Amniotic stem cell (primary cell): ENCODE measurements at places on chromosomes 11 and 22.

GRCh38 chr11:113238721-113239120 lies 75.7 kb upstream of the TTC12 start:
- DNase-seq, result no peak

DNA sequence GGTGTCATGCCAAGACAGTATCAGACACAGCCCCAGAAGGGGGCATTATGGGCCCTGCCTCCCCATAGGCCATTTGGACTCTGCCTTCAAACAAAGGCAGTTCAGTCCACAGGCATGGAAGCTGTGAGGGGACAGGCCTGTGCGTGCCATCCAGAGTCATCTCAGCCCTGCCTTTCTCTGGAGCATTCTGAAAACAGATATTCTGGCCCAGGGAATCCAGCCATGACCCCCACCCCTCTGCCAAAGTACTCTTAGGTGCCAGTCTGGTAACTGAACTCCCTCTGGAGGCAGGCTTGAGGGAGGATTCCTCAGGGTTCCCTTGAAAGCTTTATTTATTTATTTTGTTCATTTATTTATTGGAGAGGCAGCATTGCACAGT lies 14.6 kb downstream of the IL10RA start:
- DNase-seq, result no peak

- DNase-seq, result peak; percentile 52
Measured at GRCh38 chr11:66112601-66113499, 42.8 kb downstream of the PACS1 start.

DNA sequence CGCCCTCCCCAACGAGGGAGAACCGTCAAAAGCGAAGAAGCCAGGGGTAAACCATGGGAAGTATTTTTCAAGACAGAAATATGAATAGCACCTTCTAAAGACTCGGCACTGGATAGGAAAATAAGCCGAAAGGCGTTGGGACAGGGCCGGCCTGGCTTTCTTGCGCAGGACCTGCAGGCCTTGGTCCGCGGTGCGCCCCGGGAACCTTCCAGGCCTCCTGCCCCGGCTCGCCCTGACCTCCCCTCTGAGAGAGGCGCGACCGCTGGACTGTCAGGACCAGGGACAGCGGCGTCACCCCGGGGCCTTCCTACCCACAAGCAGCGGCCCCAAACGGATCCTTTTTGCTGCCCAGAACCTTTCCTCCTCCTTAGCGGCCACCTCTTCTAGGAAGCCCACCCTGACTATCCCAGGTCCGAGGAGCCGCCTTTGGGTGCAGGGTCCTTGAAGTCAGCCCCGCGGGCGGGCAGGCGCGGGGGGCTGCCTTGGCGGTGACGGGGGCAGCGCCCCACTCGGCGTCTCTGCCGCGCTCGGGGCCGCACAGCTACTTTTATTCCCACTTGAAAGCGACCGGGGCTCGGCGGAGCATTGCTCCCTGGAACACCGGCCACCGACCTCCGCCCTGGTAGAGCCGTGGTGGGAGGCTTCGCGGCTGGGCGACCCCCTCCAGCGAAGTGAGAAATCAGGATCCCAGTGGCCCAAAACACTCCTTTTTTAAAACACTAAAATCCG lies 650 bp upstream of the MAPK11 start:
- peak; percentile 43 for DNase-seq

DNA sequence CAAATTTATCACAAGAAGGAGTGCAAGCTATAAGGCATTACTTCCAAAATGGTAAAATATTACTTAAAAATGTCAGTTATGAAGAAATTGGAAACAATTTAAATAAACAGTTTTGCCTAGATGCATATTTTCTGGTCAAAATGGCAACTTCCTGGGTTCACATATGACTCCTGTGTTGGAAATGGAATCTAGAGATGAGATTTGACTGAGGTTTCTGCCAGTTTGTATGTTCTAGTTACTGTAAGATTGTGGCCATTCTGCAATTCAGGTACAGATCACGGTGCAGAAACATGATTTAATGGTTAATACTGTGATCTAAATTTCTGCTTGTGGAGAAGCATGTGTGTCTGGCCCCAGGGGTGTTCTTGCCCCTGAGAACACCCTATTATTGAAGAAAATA lies 3.4 kb upstream of the OR4C6 start:
- no peak for DNase-seq

DNA sequence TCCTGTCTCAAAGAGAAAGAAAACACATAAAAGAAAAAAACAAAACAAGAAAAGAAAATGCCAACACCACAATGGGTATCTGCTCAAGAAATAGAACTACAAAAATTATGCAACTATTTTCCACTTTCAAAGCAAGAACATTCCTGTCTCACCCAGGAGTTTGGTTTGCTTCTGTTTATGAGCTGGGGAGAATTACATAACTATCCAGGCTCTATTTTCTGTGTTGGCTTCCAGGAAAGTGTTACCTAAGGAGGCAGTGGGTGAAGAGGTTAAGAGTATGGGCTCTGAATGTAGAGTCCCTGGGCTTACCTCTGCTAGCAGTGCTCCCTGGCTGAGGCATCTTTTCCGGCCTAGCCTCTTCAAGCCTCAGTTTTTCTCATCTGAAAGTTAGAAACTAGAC lies 426.7 kb downstream of the MIAT start:
- DNase-seq, result no peak

DNA sequence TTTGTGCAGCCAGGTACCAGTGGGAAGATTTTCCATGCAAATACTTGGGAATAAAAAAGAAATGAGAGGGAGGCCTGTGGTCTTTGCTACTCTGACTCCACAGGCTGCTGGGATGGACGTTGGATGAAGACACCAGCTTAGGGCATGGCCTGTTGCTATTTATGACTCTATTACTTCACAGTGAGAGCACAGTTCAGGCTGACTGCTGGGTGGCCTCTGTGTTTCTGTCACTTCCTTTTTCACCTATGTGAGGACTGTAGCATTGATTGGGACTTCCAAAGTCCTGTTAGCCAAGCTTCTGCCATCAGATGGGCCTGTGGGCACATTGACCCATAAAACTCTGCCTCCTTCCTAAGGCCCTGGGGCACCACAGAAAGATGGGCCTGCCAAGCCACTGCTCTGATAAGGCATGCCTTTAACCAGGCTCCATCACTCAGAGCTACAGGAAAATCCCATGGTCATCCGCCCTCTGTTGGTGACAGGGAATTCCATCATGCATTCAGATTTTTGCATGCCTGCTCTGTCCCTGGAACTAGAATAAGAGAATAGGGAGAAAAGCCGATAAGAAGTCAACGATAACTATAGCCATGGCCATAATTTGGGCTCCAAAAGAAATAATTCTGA lies 64.6 kb downstream of the KCNJ1 start:
- no peak for DNase-seq

- DNase-seq, result no peak
Measured at GRCh38 chr11:38339835-38340440, 1741.9 kb upstream of the RAG2 start.

DNA sequence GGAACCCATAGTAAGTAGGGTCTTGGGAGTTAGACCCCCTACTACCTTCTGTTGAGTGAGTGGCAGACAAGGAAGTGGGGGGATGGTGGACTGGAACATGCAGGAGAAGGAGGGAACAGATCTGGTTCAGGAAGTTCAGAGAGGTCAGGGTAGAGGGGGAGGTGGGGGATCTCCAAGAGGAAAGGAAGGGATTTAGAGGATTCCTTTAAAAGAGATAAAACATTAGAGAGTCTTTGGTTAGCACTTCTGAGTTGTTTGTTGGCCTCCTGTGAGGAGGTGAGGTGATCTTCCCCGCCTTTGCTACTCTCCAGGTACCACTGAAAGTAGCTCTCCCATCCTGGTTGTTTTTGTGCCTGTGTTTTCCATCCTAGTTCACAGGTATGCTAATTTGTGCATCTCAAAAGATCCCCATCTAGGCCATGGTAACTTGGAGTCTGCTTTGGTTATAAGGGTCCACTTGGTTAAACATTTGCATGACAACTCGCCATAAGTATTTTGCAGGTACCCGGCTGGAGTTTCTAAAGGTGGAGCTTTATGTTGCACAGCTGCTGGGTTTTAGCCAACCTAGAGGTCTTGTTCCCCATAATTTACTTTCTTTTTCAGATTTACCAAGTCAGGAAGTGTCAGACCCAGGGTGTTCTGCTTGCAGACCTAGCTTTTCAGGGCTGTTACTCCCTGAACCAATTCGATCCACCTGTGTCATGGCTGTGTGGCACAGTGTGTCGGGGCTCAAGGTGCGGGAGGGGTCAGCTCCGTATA lies 79.3 kb upstream of the SORL1 start:
- DNase-seq, result no peak

DNA sequence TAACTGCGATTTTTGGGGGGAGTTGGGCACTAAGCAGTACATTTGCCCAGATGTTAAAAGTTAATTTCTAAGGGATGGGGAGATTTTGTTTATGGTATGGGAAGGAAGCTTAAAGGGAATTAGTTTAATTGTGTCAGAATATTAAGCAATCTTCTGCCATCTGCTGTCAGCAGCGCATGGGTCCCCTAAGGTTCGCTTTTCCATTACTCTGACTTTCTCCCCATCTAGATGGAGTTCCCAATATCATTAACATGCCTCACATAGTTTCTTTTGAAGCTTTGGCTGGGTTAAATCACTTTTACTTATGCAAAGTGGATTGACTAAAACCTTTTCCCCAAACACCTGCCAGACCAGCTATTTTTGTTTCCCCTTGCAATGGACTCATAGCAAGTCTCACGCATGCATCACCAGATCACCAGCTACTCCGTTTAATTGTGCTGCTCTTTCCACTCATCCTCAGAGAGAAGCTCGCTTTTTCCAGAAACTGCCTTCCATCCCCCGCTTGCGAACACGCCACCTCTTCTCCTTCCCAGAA lies 172.7 kb downstream of the FAT3 start:
- no peak for DNase-seq

GRCh38 chr11:66371627-66372415 lies at the start of gene SLC29A2:
SLC29A2 (minus strand) TSS chr11:66371760; CDS start chr11:66371591, 169 bp downstream.
- no peak for DNase-seq

GRCh38 chr22:22074634-22075381 lies 92.2 kb upstream of the TOP3B start:
- DNase-seq, result no peak

GRCh38 chr11:102276362-102276761 lies 40.9 kb upstream of the BIRC3 start:
- no peak for DNase-seq

DNA sequence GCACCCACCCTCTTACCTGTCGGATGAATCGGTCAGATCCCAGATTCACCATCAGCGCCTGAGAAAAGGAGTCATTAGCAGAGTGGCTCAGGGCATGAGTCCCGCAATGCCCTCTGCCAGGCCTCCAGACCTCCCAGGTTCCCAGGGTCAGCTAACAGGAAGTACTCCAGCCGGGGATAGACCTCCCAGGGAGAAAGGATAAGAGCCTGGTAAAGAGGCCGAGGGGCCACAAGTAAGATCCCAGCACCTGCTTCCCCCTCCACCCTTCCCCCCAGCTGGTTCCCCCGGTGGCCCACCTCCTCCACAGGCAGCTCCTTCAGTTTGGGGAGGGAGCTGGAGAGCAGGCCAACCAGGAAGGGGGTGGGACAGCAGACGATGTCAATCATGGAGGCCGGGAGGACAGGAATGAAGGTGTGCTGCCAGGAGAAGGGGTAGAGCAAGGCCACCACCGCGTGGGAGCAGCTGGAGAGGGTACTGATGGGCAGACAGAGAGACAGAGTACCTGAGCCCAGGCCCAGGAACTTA lies 16.4 kb downstream of the RPL27A start:
- no peak for DNase-seq

DNA sequence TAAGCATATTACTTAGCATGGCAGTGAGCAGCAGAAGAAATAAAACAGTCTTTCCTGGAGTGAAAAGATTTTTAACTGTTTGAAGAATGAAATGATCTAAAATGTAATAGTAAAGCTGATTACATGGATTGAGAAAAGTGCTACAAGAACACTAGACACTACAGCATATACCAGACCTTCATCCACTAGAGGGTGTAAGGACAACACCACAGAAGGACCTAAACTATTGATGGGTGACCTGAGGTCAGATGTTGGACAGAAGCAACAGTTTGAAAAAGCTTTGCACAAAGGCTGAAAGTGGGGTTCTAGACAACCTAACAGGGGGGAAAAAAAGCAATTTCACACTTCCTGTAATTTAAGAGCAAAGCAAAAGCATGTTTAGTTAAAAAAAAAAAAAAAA lies 97.7 kb downstream of the RBFOX2 start:
- DNase-seq, result peak; percentile 42

DNA sequence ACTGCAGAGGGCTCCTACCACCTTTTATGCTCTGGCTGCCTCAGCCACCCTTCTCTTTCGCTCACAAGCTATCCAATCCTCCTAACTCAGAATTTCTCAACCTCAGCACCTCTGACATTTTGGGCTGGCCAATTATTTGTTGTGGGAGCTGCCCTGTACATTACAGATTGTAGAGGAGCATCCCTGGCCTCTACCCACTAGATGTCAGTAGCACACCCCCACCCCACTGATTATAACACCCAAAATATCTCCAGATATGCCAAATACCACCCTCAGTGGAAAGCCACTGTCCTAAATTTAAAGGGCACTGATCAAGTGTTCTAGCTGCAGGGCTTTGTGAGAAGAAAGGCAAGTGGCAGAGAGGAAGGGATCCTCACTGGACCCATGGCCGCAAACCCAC lies 443.1 kb downstream of the SOX6 start:
- DNase-seq, result no peak

DNA sequence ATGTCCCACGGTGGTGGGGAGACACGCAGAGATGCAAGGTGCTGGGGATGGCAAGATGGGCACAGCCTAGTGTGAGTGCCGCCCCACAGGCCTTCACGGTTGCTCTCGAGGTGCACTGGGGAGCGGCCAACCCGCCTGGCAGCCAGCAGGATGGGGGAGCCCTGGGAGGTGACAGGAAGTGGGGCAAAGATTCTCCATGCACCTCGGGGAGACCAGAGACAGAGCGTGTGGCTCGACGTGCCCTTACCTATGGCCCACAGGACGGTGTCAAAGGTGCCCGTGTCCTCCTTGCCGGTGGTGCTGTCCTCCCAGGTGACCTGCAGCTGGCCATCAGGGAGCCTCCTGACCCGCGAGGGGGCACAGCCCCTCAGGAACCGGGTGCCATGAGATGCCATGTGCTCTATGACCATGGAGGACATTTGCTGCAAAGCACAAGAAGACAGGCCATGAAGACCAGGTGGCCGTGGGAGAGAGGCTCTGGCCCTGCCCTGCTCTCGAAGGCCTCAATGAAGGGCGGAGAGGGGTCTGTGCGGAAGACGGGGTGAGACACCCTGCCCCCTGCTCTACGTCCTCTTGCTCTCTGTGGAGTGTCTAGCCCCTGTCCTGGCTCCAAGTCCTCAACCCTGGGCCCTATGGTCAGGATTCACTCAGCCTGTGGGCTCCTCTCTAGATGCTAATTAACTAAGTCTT lies 40.6 kb upstream of the GNB1L start:
- no peak for DNase-seq

GRCh38 chr11:124729571-124729970 lies 10.2 kb upstream of the NRGN start:
- DNase-seq, result no peak

GRCh38 chr11:45208135-45208534 lies 61.7 kb downstream of the PRDM11 start:
- no peak for DNase-seq

GRCh38 chr11:104870910-104871309 lies 27.4 kb downstream of the CASP12 start:
- peak; percentile 15 for DNase-seq

DNA sequence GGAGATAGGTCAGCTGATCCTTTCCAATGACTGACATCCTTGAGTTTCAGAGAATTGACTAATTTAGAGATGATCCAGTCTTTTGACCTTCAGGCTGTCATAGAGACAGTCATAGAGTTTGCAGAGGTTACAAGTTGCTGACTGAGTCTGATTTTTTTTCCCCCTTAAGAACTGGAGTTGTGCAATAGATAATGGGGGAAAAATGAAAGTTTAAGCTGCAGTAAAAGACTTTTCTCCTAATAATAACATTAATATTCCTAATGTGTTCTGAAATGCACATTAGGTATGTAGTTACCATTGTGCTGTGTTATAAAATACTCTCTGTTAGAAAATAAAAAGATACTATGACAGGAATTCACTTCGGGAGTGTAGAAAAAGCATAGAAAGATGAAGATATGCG lies 876.9 kb upstream of the RAG2 start:
- no peak for DNase-seq
